Testis (tissue), 5 donors: ENCODE measurements at places on chromosomes 7 and 10. TPM values are rescaled to one million over a fixed set of nuclear protein-coding genes. Genes with fewer than 3 reads are reported as not detected.

SGCE gene
- total RNA-seq, result 146 TPM

RPEL1 gene
- not detected for total RNA-seq

TFPI2 gene
- 1.8 TPM for total RNA-seq

TMEM72 gene
- 1.5 TPM for total RNA-seq

HPSE2 gene
- 1.7 TPM for total RNA-seq

ZPBP gene
- total RNA-seq, result 67.0 TPM

CUBN gene
- 11.0 TPM for total RNA-seq

MYO3A gene
- 8.7 TPM for total RNA-seq

PANK1 gene
- total RNA-seq, result 15.3 TPM

DNAJB9 gene
- 37.7 TPM for total RNA-seq

PTPRZ1 gene
- total RNA-seq, result 1.9 TPM

VPS26A gene
- 59.8 TPM for total RNA-seq

WASL gene
- total RNA-seq, result 62.6 TPM

CALML3 gene
- 0.19 TPM for total RNA-seq

CNTNAP2 gene
- total RNA-seq, result 6.1 TPM

PAPSS2 gene
- total RNA-seq, result 4.6 TPM

DNAJC12 gene
- total RNA-seq, result 23.3 TPM

HSPB1 gene
- 245 TPM for total RNA-seq

ST8SIA6 gene
- 0.87 TPM for total RNA-seq

ATRNL1 gene
- 45.7 TPM for total RNA-seq

IFIT1 gene
- total RNA-seq, result 13.1 TPM

FGFBP3 gene
- total RNA-seq, result 1.4 TPM

TOMM7 gene
- 87.7 TPM for total RNA-seq

EFCAB10 gene
- total RNA-seq, result 6.9 TPM

CYP2C19 gene
- total RNA-seq, result not detected

PAPOLB gene
- total RNA-seq, result 19.1 TPM

WDR86 gene
- 20.3 TPM for total RNA-seq

SPDYE1 gene
- 2.7 TPM for total RNA-seq

TMEM140 gene
- total RNA-seq, result 6.3 TPM

MPP7 gene
- 10.8 TPM for total RNA-seq

DOCK4 gene
- 12.4 TPM for total RNA-seq

TIMM23B gene
- total RNA-seq, result 40.4 TPM

C10orf53 gene
- 14.8 TPM for total RNA-seq

AASS gene
- total RNA-seq, result 29.3 TPM

ANXA8L1 gene
- total RNA-seq, result 2.2 TPM

LEP gene
- 0.31 TPM for total RNA-seq

CASP2 gene
- 23.6 TPM for total RNA-seq

NEURL1 gene
- total RNA-seq, result 17.8 TPM

ZNF117 gene
- total RNA-seq, result 43.5 TPM

FGFR2 gene
- total RNA-seq, result 23.4 TPM

CPXM2 gene
- 16.0 TPM for total RNA-seq

SLC39A12 gene
- 0.68 TPM for total RNA-seq

ECHS1 gene
- total RNA-seq, result 118 TPM

CADPS2 gene
- 9.3 TPM for total RNA-seq

CYP2C18 gene
- 1.1 TPM for total RNA-seq

ANKRD61 gene
- 8.4 TPM for total RNA-seq

ZNF425 gene
- total RNA-seq, result 4.3 TPM

CAV2 gene
- total RNA-seq, result 33.0 TPM

PRTFDC1 gene
- total RNA-seq, result 1.2 TPM

ENTPD1 gene
- total RNA-seq, result 11.3 TPM

SPACDR gene
- 45.8 TPM for total RNA-seq

PFKFB3 gene
- total RNA-seq, result 65.3 TPM

KLF14 gene
- total RNA-seq, result 0.93 TPM

FUOM gene
- total RNA-seq, result 9.5 TPM

ADGRA1 gene
- 1.4 TPM for total RNA-seq

TAS2R5 gene
- total RNA-seq, result 13.3 TPM

BICC1 gene
- 10.0 TPM for total RNA-seq

SLC13A4 gene
- 33.0 TPM for total RNA-seq
